ENCODE measurements at places on chromosomes 13 and 19.
A peak's percentile ranks its signal among the peaks of the same experiment; 100 is the strongest.

- no peak for DNase-seq
Observed at GRCh38 chr13:100644371-100644770, 30.2 kb downstream of the TMTC4 start.

DNA sequence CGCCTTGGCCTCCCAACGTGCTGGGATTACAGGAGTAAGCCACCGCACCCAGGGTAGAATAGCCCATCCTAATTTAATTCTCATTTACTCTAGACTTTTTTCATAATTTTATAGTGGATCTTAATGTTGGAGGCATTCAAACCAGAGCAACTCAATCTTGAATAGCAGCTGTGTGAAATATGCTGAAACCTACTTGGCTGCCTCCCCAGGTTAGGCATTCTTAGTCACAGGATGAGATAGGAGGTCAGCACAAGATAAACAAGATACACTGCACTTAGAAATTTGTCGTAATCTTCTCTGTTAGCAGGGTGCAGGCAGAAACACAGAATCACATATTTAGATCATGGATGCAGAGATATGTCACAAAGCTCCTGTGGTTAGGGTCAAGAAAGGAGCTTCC is 2.7 kb upstream of the ZNF43 start:
- DNase-seq: no peak

DNA sequence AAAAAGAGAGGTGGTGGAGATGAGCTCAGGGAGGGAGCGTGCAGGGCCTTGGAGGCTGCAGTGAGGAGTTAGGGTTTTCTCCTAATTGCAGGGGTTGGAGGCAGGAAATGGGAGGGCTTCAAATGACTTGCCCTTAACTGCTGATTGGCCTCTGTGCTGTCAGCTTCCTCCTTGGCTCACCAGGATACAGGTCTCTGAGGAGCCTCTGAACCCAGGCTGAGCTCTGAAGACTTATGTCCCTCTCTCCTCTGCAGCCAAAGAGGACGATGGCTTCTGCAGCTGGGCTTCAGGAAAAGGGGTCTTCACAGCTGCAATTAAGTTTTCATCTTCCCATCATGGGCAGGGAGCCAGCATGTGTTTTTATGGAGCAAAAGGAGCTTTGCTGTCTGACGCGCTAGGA is 6.7 kb upstream of the RANBP3 start:
- DNase-seq: no peak

- DNase-seq: no peak
Observed at GRCh38 chr13:49494645-49495044, 1.1 kb upstream of the PHF11 start.

- DNase-seq: no peak
Observed at GRCh38 chr13:91278888-91279287, 68.6 kb upstream of the MIR17HG start.

GRCh38 chr13:48891586-48891985 is 84.1 kb upstream of the FNDC3A start:
- peak; percentile 9 for DNase-seq

DNA sequence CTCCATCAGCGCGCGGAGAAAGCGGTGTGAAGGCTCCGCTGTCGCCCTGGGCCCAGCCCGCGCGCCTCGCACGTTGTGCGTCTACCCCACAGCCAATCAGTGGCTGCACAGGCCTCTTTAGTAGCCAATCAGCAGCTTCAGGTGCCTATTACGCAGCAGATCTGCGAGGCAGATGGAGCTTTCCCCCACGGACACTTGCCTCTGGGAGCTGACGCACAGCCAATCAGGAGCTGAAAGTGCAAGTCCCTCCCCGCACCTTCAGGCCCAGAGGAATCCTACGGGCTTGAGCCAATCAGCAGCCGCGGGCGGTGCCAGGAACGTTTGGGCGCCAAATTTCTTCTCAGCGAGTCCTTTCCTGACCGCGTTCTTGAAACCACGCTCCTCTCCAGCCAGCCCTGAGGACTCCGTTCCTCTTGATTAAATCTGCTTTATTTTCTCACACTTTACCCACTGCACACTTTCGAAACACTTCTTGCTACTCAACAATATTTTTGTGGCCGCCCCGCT is 39.9 kb downstream of the SIGLEC7 start:
- DNase-seq: no peak

DNA sequence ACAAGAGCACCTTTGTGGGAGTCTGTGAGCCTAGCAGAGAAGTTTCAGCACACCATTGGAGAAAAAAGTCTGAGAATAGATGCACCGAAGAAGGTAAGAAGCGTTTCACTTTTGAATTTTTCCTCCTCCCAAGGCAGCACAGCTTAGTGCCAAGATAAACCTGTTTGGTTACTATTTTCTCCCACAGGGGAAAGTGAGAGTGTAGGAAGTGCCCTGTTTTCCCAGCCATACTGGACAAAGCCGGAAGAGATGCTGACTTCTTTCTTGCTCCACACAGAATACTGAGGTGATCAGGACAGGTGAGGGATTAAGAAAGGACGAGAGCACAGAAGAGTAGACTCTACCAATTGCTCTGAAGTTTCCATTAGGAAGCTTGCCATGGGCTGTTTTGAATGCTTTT is 1011.0 kb upstream of the MIR17HG start:
- no peak for DNase-seq

DNA sequence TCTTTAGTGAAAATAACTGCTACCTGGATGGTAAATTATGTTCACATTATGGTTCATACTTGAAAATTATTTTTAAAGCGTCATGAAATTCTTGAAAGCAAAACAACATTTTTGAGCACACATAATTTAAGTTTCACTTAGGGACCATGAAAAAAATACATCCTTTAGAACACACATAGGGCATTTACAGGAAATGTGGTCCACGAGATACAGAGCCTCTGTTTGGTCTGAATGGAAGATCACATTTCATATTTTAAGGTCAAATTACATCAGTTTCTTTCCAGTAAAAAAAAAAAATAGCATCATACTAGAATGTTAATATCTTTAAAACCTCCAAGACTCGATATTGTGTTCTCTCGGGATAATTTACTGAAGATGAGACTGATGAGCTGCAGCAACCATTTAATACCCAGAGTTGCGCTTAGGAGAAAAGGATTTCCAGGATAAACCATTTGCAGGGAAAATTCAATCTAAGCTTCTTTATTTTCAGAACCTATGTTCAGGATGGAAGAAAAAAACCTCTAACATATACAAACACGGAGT is 720.7 kb downstream of the DIAPH3 start:
- no peak for DNase-seq

DNA sequence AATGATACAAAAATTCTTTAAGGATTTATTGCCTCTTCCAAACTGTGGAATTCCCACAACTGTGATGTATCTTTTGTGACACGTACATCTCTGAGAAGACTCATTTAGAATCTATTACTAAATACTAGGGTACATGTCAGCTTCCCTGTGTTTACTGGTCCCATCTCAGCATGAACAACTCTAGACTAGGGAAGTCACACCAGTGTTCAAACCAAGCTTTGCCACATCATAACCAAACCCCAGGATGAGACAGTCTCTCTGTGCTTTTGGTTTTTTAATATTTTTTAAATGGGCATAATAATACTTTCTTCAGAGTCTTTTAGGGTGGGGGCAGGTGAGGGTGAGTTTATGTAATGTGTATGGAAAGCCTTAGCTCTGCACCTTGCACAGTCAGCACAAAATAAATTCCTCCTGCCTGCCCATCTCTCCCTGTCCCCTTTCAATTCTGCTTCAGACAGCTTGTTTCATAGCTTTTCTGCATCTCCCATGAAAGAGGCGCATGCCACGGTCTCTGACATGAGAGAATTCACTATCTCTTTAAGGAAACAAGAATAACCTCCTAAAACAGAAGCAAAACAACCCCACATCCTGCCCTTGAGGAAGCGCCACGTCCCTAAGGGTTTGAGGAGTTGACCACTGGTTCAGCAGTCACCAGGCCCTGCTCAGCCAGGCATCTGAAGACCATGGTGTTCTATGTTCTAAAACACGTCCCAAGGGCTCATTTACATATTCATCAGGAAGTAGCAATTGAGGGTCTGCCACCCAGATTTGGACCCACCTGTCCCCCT is 174.5 kb downstream of the USP12 start:
- DNase-seq: no peak

GRCh38 chr19:48102870-48103751 is 7.5 kb downstream of the PLA2G4C start:
- peak; percentile 20 for DNase-seq

DNA sequence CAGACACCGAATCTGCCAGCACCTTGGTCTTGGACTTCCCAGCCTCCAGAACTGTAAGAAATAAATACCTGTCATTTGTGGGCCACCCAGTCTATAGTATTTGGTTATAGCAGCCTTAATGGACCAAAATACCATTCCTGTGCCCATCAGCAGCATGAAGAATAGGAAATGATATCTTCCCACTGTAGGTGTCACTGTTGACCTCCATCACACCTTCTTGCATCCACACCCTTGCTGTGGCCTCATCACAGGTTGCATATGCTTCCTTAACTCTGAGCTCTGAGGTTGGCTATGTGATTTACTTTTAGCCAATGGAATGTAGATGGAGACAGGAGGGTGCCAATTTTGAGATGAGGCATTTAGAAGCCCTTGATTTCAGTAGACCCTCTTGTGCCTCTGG is 242.0 kb upstream of the TSHZ3 start:
- DNase-seq: no peak

DNA sequence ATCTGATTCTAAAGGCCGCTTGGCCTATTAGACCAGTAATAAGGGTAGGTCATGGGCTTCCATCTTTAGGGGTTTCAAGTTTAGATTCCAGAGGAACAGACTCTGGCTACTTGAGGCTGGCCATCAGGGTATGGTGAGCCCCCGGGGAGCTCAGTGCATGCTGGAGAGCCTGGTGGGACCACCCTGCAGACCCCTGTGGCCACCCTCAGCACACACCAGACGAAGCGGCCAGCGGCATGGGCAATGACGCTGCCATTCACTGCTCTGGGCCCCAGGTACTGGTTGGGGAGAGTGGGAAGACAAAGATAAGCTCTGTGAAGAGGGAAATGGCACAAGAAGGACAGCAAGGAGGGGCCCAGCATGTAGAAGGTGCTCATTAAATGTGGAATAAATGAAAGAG is 98.8 kb upstream of the SLC15A1 start:
- no peak for DNase-seq

GRCh38 chr13:113323869-113324268 is 26.8 kb downstream of the LAMP1 start:
- DNase-seq: no peak

DNA sequence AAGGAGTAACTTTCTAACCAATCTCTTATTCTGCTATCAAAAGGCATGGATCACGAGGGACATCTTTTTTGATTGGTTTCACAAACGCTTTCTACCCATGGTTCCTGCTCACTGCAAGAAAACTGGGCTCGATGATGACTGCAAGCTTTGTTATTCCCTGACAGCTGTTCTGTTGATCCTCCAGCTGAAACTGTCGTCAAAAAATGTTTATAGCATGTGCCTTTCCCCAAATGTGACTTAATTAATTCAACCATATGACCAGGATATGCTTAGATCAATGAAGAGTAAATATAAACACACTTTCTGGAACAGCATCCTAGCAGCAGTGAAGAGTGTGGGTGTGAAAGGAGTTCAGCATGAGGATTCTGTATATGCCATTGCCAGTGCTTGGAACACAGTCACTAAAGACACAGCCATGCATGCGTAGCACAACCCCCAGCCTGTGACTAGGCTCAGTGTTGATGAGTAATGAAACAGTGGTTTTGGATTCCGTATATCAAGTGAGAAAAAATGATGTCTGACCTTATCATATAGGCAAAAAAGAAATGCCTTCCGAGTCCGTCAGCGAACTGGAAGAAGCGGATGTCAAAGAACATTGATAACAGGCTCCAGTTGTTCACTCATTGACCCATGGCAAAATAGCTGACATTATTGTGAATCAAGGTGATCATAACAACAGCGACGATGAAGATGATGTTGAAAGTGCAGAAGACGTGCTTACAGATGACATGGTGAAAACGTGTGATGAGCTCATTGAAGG is 347.4 kb downstream of the FGF9 start:
- DNase-seq: no peak

DNA sequence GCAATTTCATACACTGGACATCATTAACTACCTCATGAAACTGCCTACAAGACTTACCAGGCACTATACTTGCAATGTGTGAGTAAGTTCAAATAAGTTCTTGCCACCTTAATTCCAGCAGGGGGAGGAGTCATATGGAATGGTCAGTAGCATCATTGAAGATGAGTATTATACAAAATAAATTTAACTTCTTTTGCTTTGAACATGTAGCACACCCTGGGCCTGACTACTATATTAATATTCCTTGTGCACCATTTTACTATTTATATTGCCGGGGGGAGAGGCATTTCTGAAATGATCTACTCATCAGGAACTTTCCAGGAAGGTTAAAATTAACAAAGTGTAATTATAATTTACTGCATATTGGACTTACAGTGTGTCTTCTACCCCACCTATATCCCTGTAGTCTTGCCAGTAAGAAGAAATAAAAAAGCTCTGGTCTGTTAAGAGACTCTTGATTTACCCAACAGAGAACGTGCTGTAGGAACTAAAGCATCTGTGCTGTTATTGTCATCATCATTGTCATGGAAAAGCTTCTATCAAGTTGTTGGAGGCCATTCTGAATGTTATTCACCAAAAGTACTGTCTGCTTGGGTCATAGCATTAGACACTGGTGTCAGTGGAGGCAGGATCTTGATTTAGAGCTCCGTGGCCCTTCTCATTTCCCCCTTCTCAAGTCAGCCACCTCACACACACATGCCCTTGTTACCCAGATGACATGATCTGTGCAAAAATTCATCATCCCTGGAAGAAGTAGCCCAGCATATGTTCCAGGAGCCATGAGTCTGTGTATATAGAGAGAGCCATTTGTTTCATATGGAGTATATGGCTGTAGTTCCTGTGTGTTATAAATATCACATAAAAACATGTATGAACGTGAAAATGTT is 147.1 kb downstream of the MTUS2 start:
- DNase-seq: no peak

GRCh38 chr19:52600639-52601024 is 30.5 kb downstream of the ZNF701 start:
- DNase-seq: no peak

DNA sequence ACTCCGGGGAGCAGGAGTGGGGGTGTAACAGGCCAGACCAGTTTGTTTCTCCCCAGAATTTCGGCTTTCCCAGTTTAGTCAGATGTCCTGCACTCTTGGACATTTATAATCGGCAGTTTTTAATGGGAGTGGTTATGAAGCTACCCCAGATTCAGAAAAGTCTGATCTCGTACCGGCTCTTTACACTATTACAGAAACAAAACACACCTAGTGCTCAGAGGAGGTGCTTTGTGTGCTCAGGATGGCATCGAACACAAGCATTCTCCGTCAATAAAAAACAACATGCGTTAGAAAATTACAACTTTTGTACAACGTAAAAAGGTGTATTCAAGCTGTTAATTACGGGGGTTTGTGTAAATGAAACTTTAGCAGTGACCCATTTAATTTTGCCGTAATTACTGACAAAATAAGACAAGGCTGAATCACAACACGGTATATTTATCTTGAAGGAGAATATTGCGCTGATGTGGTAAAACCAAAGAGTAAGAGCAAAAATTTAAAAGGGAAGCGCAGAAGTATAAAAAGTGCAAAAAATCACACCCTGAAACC is 6.6 kb upstream of the SOX1 start:
- no peak for DNase-seq

Data from H54 (cell line).